ENCODE measurements at places on chromosomes 7 and 10.
A peak's percentile ranks its signal among the peaks of the same experiment; 100 is the strongest.

GRCh38 chr10:61000769-61001730, 57.1 kb upstream of the RHOBTB1 start:
- peak; percentile 88 for DNase-seq

- no peak for DNase-seq
Measured at GRCh38 chr10:118582511-118582910, 12.9 kb downstream of the PRLHR start.

DNA sequence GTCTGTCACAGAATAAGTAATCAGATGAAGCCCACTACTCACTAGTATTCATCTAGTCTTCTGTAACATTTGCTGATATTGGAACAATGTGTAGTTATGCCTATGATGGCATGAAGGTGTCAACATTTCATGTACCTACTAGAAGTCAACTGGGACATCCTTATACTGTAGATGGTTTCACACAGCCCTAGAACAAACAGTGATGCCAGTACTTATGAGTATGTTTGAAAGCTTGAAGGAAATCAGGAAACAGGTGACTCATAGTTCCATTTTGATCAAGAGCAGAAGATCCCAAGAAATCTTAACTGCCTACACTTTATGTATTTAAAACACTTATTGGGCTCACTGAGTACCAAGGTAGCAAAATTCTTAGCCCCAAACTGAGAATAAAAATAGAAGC, 1519.6 kb downstream of the REEP3 start:
- DNase-seq = no peak

DNA sequence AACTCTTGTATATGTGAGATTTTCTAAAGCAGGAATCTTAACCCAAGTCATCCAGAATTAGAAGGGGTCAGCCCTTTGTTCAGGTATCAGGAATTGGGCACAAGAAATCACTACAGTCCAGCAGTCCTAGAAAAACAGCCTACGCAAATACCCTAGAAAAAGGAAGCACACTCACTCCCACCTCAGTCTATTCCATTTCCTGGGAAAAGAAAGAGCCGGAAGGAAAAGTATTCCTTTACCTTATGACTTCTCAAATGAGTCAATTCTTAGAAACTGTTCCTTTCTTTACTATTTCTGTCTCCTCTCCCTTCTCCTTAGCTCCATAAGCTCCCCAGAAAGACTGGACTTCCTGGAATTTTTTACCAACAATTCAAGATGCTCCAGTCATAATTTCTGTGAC, 62.7 kb downstream of the DNAJC12 start:
- no peak for DNase-seq

GRCh38 chr10:114385557-114385956, 18.7 kb downstream of the AFAP1L2 start:
- no peak for DNase-seq

DNA sequence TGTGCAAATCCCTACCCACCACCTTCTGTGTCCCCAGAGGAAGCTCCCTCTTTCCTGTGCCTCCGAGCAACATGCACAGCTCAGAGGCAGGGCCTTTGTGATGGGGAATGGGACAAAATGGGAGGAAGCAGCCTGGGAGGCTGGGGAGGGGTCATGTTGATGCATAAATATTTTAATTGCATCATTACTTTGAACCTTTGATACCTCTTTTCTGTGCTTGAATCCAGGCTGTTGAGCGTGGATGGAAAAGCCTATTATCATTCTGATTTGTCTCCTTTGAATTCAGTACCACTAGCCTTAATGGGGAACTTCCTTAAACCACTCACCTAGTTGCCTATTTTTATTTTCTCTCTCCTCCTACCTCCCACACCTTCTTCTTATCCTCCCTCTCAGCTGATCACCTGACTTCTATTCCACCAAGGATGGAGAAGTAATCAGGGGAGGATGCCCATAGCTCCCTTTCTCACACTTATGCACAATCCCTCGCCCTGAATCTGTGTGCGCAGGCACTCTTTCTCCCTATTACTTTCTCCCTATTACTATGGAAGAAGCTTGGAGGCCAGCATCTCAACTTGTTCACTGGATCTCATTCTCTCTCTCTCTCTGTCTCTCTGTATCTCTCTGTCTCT, 78.5 kb downstream of the SEC61G start:
- no peak for DNase-seq

- no peak for DNase-seq
Measured at GRCh38 chr10:94286901-94287300, 75.8 kb downstream of the NOC3L start.

GRCh38 chr7:99559175-99559915, 903 bp downstream of the ZNF655 start:
- no peak for DNase-seq

DNA sequence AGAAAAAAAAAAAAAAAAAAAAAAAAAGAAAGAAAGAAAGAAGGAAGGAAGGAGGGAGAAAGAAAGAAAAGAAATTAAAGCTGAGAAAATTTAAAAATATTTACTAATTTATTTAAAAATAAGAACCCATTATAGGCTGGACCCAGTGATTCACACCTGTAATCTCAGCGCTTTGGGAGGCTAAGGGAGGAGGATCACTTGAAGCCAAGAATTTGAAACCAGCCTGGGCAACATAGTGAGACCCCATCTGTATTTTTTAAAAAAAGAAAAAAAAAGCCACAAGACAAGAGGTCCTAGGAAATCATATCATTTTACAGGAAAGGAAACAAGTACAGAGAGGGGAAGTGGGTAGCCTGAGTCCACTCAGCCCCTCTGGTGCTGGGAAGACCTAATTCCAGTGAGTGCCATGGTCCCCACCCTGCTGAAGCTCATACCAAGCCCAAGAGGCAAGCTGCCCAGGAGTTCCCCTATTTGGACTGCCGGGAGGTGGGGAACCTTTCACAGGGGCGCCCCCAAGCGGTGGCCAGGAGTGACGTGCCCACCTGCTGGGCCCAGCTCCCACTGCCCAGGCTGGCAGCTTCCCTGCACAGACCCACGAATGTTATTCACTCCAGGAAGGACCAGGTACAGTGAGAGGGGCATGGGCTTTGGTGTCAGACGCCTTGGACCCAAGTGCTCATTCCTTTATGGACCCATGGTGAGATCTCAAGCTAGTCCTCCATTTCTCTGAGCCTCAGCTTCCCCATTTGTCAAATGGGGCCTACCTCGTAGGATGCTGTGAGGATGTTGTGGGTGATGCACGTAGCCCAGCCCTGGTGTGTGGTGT, 133.6 kb downstream of the ZMIZ1 start:
- DNase-seq = peak; percentile 60

DNA sequence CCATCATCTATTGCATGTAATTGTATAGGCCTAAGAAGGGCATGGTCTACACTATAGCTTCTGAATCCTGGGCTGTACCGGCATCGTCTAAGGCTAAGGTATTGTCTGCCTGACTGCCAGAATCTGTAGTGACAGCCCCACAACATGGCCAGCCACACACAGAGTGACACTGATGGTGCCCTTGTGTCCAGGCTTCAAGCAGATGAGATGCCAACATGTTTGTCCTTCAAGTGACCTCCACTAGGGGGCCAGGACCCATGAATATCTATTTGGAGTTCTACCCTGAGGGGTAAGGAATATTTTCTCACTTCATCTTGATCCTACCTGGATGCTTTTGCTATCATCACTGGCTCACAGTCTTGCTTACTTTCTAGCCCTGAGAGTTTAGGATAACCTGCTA, 1.5 kb downstream of the CYP3A7 start:
- peak; percentile 15 for DNase-seq

- peak; percentile 47 for DNase-seq
Measured at GRCh38 chr7:27210441-27211083, 10.7 kb upstream of the HOXA13 start.

Data from SK-N-DZ (cell line).